Dermis microvascular lymphatic vessel endothelial cell (primary cell): ENCODE measurements at places on chromosomes 7 and 10. TPM values are rescaled to one million over a fixed set of nuclear protein-coding genes. Genes with fewer than 3 reads are reported as not detected.

The TAF5 gene
- total RNA-seq = 4.4 TPM in 2 replicates

The SPRN gene
- not detected in 2 replicates for total RNA-seq

The HOXA4 gene
- 0.51 TPM in 2 replicates for total RNA-seq

The DYNC1I1 gene
- 11.4 and 14.0 TPM in 2 replicates for total RNA-seq

The PON1 gene
- total RNA-seq = not detected in 2 replicates

The DNAJC12 gene
- 3.7 and 3.9 TPM in 2 replicates for total RNA-seq

The EPHA1 gene
- under 0.01 TPM in 1 of 2 replicates, not detected in the other for total RNA-seq

DNA sequence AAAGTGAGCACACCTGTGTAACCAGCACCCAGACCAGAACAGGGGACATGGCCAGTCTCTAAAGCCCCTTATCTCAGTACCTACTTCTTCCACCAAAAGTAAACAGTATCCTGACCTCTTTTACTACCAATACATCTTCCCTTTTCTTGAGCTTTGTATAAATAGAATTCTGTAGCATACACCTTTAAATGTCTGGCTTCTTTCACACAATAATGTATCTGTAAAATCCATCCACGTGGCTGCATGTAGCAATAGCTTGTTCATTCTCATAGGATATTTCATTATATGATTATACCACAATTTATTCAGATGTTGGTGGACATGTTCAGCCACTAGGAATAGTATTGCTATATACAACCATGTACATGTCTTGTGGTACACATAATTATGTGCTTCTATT lies 40.6 kb downstream of the BTBD16 start:
- no peak for DNase-seq

- no peak for DNase-seq
Measured at GRCh38 chr10:47222461-47222860, 77.5 kb upstream of the GDF10 start.

GRCh38 chr7:136369225-136369624 lies 392.1 kb upstream of the MTPN start:
- no peak for DNase-seq

- peak; percentile 31 for DNase-seq
Measured at GRCh38 chr7:70833726-70834125, 298.2 kb upstream of the GALNT17 start.

DNA sequence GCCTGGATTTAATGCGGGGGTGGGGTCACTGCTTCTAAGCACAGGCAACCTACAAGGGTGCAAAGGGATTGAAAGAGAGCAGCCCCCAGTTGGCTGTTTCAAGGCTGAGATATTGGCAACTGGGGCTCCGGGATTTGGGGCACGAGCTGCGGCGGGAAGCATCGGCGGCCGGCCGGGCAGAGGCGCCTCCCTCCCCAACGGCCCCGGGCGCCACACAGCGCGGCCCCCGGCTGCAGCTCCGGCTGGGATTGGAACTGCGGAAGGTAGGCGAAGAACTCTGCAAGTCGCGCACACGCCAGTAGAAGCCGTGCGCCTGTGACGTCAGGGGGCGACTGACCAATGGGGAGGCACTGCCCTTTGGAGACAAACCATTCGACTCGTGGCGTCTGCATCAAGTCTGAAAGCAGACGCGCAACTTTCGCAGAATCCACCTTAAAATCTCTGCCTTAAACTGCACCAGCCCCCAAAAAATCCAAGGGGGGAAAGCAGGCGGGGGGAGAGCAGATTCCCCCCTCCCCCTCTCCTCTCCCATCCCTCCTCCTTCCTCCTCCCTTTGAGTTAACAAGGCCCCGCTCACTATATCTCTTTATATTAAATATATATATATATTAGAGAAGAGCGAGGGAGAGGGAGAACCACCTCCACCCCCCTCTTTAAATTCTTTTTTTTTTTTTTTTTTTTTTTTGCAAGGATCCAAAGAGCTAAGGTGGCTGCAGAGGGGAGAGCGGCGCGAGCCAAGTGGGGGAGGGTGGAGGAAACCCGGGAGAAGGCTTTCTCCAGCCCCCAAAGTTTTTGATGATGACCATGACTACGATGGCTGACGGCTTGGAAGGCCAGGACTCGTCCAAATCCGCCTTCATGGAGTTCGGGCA lies at the start of gene DLX6:
TSS of gene DLX6 (plus strand) at position 371 of the 872 bp plus-strand sequence. CDS start at position 796, 425 bp downstream.
- DNase-seq = peak; percentile 13

GRCh38 chr10:78688901-78689583 lies 379.7 kb upstream of the ZMIZ1 start:
- DNase-seq = no peak

DNA sequence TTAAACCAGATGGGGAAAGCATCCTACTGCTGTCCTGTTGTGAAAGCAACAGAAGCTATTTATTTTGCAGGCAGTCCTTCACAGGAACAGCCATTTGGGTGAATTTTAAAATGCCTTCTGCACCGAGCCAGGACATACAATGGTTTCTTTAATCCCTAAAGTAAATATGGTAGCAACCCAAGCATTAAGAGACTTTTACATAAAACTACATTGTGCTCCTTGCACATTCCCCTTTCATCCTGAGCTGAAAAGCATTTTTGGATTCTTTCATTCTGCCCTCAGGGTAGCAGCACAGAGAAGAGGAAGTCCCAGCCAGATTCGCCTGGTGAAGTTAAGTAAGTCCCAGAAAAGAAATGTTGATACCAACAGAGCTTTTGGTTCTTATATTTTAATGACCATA lies 84.0 kb upstream of the FAM3C start:
- DNase-seq = no peak

GRCh38 chr7:11217848-11218565 lies 244.3 kb downstream of the PHF14 start:
- no peak for DNase-seq

DNA sequence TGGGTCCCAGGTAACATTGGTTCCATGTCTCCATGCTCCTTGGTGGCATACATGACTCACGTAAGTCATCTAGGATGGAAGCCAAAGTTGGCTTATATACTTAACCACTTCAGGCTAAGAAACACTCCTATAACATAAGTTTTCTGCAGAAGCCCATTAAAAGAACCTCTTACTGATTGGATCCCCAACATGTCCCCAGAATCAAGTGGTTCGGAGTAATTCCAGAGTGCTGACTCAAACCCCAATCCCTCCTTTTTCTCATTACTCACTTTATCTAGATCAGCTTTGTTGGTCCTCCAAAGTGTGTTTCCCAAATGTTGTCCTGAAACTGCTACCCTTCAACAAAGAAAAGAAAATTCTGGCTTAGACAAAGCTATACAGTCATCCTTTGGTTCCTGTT lies 10.1 kb upstream of the ATOH7 start:
- DNase-seq = no peak

DNA sequence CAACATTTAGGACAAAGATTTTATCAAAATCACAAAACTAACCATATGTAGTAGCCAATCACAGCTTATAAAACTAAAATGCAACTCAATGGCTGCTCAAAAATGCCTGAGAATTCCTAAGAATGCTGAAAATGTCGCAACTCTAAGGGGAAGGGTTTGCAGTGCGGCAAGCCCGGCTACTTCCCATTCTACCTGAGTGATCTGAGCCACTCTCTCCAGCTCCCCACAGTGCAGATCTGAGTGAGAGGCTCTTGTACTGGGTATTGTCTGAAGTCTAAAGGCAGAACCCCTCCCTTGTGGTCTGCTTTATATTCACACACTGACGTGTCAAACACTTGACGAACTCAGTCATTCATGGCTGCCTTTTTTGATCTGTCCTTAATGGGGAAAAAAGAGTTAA lies 28.9 kb downstream of the RAB11FIP2 start:
- DNase-seq = no peak

- no peak for DNase-seq
Measured at GRCh38 chr7:46229409-46229808, 308.3 kb upstream of the IGFBP3 start.

DNA sequence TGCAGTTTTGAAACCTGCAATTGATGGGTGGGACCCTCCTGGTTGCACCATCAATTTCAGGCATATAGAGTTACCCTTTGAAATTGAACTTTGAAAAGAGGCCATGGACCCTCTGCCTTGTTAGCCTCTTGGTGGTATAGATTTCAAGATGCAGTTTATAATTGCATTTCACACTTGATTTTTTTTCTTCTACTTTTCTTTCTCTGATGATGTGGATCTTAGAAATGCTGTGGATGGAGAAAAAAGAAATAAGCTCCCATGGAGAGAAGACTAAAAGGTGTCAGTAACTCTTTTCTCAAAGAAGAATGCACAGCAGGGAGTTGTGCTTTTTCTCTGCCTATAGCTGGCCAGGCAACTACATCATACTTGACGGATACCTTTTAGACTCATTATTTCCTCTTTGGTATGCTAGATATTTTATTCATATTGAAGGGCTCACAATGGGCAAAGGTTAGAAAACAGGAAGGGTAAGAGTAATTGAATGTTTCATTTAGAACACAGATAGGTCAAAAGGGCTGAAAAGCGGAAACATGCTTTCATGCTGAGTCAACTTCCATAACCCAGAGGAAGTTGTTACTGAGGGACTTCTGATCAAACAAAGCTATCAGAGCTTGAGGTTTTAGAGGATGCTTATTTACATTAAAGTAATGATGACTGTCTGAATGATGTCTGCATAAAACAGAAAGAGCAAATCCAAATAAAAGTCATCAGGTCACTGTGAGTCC lies 773.2 kb upstream of the LRRN3 start:
- DNase-seq = peak; percentile 90
